Neural crest cell (in vitro differentiated cells): ENCODE measurements at places on chromosomes 2 and 18. TPM values are rescaled to one million over a fixed set of nuclear protein-coding genes. Genes with fewer than 3 reads are reported as not detected.

The PEX13 gene
- 25.2 and 26.9 TPM in 2 replicates for total RNA-seq

- H3K4me3 ChIP-seq, result no peak overlapping the region
- no peak for DNase-seq
- H3K27ac ChIP-seq, result no peak overlapping the region
- H3K27me3 ChIP-seq, result no peaks in the 10 kb centered on the region
- H3K4me1 ChIP-seq, result peaks cover 5% of the 10 kb centered on the region
These were observed 81.2 kb downstream of the CTIF start for GRCh38 chr18:48620071-48620470.

- H3K36me3 ChIP-seq, result no peaks in the 10 kb centered on the region
- DNase-seq, result no peak
- H3K27me3 ChIP-seq, result no peaks in the 10 kb centered on the region
- H3K4me1 ChIP-seq, result peaks cover 12% of the 10 kb centered on the region
- no peak overlapping the region for H3K4me3 ChIP-seq
These were observed 324.5 kb upstream of the UBE2E3 start for GRCh38 chr2:180655842-180656454.

GRCh38 chr2:186645999-186646398 lies 47.9 kb upstream of the FAM171B start:
- H3K27me3 ChIP-seq, result no peaks in the 10 kb centered on the region
- H3K27ac ChIP-seq, result no peak overlapping the region
- H3K4me3 ChIP-seq, result no peak overlapping the region
- no peak for DNase-seq
- H3K36me3 ChIP-seq, result peaks cover 10% of the 10 kb centered on the region

The POLE4 gene
- total RNA-seq, result 49.3 and 49.6 TPM in 2 replicates

GRCh38 chr2:152406119-152406835 lies 71.3 kb downstream of the FMNL2 start:
- DNase-seq, result no peak
- H3K27me3 ChIP-seq, result no peaks in the 10 kb centered on the region
- no peak overlapping the region for H3K27ac ChIP-seq
- H3K4me1 ChIP-seq, result peaks cover 65% of the 10 kb centered on the region
